Sciatic nerve (tissue), 2 donors: ENCODE measurements at places on chromosomes 2 and 18. TPM values are rescaled to one million over a fixed set of nuclear protein-coding genes. Genes with fewer than 3 reads are reported as not detected.

Gene SFTPB
- 6.1 TPM for total RNA-seq

DNA sequence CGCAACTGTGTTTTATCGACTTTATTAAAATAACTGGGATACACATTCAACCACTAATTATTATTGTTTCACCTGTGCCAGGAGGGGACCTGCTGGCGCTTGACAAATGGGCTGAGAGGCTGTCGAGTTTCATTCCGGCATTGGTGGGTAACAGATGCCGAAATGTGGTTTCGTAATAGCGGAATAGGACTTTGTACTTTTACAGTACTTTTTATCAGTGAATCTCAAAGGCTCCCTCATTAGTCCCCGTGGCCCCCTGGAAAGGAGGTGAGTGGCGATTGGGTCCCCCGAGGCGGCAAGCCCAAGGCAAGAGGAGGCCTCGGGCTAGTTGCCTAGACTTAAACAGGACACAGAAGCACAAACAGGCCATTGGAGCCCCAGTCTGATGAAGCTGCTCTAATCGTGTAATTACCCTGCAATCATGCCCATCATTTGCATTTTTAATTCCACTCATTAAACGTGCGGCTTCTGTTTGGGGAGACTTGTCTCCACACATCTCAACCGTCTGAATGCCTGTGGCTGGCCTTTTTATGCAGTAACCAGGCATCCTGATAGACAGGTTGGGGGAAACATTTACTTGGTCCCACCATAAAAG, 193.2 kb downstream of the INO80D start:
- no peak for DNase-seq

GRCh38 chr18:51107082-51107481, 77.1 kb downstream of the SMAD4 start:
- DNase-seq: no peak

- DNase-seq: no peak
Observed at GRCh38 chr18:43605224-43605623, 327.9 kb upstream of the SYT4 start.

GRCh38 chr2:226905718-226906117, 69.9 kb downstream of the RHBDD1 start:
- DNase-seq: no peak

DNA sequence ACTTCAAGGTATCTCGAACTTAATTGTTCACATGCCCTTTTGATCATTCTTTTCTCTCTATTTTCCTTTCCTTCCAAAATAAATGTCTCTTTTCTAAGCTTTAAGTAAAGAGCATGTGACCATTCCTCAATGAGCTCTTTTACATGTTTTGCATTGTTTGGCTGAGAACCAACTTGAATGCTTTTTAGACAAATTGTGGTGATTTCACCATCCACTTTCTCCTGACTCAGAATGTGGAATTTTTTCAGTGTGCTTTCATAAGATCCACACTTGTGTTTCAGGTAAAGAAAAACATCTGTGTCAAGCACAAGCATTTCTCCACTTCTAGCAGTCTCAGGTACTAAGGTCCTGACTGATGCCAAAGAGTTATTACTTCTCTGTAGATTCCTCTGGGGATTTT, 10.7 kb downstream of the RBM43 start:
- no peak for DNase-seq

GRCh38 chr2:24818721-24819167, 25.5 kb downstream of the CENPO start:
- DNase-seq: no peak

DNA sequence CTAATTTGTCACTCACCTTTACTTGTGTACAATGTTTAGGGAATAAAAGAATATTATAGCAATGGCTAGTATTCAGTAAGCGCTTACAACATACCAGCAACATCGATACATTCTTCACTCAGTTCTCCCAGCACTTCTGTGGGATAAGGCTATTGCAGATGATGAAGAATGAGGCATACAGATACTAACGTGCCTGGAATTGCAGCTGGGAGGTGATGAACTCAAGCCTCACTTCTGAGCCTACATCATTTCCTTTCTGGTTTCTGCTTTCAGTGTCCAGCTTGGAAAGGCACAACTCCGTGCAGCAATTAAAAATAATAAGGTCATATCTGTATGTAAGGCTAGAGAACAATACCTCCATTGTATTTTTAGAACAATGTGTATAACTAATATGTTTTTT, 95.4 kb upstream of the AQP4 start:
- DNase-seq: no peak

GRCh38 chr2:46549166-46549844, 69.9 kb downstream of the TMEM247 start:
- DNase-seq: no peak
